ENCODE measurements at places on chromosomes 6 and 20.

DNA sequence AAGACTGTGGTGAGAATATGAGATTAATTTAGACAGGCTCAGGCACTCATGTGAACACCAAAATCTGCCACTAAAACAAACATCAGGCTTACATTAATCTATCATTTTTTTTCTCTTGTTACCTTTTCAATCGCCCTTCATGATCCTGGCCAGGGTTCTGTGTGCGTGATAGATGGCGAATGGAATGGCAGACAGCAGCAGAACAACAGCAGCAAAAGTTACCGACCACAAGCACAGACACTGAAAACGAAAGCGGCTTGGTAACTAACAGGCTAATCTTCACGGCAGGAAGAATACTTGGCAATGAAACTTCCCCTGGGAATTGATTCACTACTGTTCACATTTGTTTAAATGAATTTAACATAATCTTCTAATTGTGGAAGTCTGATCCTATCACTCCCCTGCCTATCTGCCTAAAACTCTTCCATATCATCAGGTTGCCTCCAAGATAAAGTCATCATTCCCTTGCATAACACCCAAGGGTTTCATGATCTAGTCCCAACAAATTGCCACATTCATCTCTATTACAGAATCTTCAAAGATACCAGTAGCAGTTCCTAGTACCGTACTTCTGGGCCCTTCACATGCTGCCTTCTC lies 28.7 kb downstream of the PTPRK start:
- no peak for DNase-seq

- DNase-seq = no peak
These were observed 60.1 kb upstream of the KCNG1 start for GRCh38 chr20:51082988-51083387.

DNA sequence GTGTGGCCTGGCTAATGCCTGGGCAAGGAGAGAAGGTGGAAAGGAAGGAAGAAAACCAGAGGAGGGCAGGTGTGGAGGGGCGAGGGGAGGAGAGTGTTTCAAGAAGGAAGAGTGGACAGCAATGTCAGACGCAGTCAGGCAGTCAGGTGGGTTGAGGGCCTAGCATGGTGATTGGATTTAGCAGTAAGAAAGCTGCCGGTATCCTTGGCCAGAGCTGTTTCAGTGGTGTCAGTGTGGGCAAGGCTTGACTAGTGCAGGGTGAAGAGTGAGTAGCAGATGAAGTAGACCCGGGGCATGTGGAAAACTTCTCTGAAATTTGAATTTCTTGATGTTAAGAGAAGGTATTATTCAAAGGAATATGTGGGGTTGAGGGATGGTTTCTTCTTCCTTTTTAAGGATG lies 27.0 kb downstream of the SNX9 start:
- DNase-seq = no peak

GRCh38 chr20:4088766-4089165 lies 73.4 kb upstream of the RNF24 start:
- DNase-seq = no peak

- DNase-seq = no peak
These were observed 91.1 kb downstream of the ATXN1 start for GRCh38 chr6:16670183-16670582.

GRCh38 chr6:19902201-19902600 lies 65.0 kb downstream of the ID4 start:
- no peak for DNase-seq

- no peak for DNase-seq
These were observed 167.7 kb downstream of the SIM1 start for GRCh38 chr6:100296810-100297544.

- no peak for DNase-seq
These were observed 32.3 kb upstream of the AFDN start for GRCh38 chr6:167794161-167795157.

GRCh38 chr6:63058601-63059000 lies 152.7 kb upstream of the FKBP1C start:
- DNase-seq = no peak

- no peak for DNase-seq
These were observed 1.8 kb downstream of the SERPINB6 start for GRCh38 chr6:2969549-2969948.

GRCh38 chr6:134517868-134518267 lies 200.0 kb upstream of the SGK1 start:
- no peak for DNase-seq

- no peak for DNase-seq
These were observed 11.4 kb upstream of the TBX18 start for GRCh38 chr6:84775751-84776150.

DNA sequence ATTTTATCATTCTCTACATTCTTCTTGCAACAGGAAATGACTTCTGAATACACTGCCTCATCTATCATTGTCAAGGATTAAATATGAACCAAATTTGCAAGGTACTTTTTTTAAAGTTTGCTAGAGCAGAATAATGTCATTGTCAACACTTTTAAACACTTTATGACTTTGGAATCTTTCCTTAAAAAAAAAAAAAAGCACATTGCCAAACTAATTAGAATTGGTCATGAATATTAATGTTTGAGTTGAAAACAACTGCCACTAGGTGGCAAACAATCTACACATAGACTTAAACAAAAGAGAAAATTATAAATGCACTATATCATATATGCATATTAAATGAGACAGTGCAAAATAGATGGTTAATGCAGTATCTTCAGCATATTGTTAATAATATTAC lies 32.5 kb upstream of the TMEM244 start:
- no peak for DNase-seq

- DNase-seq = no peak
These were observed 406.7 kb downstream of the LMBRD1 start for GRCh38 chr6:69390125-69390524.

GRCh38 chr20:58800134-58800871 lies 50.4 kb downstream of the GNAS-AS1 start:
- no peak for DNase-seq

DNA sequence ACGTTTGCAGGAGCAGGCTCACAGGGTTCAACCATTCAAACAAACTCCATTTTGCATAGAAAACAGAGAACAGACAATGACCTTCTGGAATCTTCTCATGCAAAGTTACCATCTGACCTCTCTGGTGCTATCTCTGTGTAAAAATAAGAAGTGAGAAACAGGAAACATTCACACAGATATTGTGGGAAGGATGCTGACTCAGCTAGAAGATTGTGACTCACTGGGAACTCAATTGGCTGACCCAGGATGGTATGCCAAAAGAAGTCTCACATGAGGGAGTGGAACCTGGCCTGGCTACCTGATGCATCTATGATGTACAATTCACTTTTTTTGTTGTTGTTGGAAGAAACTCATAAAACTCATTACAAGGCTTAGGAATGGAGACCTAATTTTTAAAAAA lies 61.1 kb upstream of the TBX18 start:
- no peak for DNase-seq

DNA sequence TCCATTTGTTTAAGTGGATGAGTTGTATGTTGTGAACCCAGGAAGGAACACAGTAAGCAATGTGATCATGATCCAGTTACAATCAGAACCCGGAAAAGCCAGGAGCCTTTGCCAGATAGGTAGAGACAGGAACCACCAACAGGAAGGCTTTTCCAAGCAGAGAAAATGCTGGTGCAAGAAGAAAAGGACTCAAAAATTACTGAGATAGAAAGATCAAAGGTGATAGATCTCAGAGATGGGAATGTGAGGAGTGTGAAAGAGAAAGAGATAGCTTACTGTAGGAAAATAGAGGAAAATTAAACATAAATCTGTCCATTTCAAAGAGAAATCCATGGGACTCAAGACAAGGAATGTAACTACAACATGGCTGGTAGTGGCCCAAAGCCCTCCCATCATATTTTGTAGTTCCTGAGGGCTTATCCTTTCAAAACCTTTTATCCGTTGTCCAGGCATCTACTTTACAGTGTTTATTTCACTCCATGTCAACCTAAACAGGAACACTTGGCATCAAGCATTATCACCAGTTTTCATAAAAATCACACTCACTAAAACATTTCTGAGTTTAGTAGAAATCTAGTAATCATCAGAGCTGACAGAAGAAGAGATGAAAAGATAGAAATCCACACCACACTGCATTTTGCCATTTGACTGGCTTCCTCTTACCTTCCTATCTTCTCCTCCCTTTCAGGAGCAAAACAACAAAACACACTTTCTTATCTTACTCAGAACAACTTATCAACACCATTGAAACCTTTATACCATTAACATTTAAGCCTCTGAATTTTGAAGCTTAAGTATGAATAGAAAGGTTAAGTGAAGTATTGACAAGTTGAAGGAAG lies 44.5 kb upstream of the STXBP5 start:
- DNase-seq = no peak

- DNase-seq = no peak
These were observed 10.1 kb downstream of the HMGCLL1 start for GRCh38 chr6:55568808-55569439.

DNA sequence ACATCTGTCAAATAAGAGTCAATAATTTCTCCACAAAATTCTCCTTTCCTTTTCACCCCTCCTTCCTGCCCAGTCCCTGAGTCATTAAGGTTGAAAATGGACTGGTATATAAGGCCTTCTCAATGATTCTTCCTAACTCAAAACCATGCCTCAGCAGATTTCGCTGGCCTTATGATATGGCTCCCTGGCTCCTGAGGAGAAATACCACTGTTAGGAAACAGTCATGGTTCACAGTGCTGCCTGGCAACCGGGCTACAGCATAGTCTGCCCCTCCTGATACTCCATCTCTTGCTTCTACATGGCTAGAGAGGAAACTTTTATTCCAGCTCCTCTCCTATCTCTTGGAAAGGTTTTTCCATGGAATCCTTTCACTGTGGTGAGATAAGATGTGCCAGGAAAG lies 4.7 kb downstream of the UBE2J1 start:
- no peak for DNase-seq

GRCh38 chr6:55496201-55496600 lies 82.8 kb downstream of the HMGCLL1 start:
- no peak for DNase-seq

GRCh38 chr6:100876251-100876650 lies 4.9 kb downstream of the ASCC3 start:
- no peak for DNase-seq

GRCh38 chr6:140225701-140226436 lies 851.4 kb upstream of the CITED2 start:
- no peak for DNase-seq

- DNase-seq = no peak
These were observed 1260.8 kb upstream of the GJE1 start for GRCh38 chr6:140871911-140872310.

GRCh38 chr6:118306392-118307238 lies 241.5 kb upstream of the PLN start:
- no peak for DNase-seq

DNA sequence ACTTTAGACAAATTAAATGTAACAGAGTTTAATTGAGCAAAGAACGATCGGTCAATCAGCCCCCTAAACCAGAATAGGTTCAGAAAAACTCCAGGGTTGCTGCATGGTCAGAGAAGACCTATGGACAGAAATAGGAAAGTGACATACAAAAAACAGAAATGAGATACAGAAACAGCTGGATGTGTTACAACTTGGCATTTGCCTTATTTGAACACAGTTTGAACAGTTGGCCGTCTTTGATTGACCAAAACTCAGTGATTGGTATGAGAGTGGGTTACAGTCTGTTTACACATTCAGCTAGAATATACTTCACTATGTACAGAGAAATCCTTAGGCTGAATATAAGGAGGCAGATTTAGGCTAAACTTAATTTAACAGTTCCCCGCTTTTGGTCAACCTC lies 19.9 kb downstream of the SRSF6 start:
- DNase-seq = no peak

DNA sequence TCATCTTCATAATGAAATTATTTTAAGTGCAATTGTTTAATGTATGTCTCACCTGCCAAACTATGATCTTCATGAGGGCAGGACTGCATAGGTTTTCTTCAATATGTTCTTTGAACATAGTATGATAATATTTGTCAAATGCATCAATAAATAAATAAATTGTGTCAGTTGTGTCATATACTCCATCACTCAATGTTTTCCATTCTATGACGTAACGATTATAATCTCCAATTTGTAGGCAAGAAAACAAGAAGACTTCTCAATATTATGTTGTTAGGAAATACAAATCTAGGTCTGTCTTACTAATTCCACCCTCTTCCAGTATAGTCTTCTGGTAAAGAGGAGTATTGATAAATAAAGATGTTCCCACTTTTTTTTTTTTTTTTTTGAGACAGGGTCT lies 858.1 kb downstream of the MAFB start:
- DNase-seq = no peak

- no peak for DNase-seq
These were observed 169.8 kb downstream of the SAMD5 start for GRCh38 chr6:147678253-147678652.

GRCh38 chr6:124205921-124206320 lies 402.3 kb downstream of the NKAIN2 start:
- DNase-seq = no peak

DNA sequence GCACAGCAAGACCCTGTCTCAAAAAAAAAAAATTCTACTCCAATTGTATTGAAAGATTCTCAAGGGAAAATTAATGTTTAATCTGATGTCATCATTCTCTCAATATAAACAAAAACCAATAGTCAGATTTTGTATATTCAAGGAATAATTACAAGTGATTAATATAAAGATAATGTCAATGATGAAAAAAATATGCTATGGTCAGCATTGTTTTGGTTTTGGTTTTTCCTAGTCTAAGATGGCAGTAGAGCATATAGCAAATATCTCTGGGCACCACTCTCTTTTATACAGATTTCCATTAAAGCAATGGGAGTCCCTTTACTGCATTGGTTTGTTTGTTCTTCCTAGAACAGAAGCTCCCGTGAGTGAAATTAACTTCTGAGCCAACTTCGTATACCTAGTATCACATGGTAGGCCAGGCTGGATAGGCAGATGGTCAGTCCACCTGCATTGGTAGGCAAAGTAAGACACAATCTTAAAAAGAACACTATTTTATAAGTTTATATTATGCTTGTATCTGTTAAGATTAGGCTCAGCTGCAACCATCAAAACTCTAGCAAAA lies 523.8 kb upstream of the JARID2 start:
- no peak for DNase-seq

- DNase-seq = no peak
These were observed 63.7 kb upstream of the CD2AP start for GRCh38 chr6:47413752-47414422.

DNA sequence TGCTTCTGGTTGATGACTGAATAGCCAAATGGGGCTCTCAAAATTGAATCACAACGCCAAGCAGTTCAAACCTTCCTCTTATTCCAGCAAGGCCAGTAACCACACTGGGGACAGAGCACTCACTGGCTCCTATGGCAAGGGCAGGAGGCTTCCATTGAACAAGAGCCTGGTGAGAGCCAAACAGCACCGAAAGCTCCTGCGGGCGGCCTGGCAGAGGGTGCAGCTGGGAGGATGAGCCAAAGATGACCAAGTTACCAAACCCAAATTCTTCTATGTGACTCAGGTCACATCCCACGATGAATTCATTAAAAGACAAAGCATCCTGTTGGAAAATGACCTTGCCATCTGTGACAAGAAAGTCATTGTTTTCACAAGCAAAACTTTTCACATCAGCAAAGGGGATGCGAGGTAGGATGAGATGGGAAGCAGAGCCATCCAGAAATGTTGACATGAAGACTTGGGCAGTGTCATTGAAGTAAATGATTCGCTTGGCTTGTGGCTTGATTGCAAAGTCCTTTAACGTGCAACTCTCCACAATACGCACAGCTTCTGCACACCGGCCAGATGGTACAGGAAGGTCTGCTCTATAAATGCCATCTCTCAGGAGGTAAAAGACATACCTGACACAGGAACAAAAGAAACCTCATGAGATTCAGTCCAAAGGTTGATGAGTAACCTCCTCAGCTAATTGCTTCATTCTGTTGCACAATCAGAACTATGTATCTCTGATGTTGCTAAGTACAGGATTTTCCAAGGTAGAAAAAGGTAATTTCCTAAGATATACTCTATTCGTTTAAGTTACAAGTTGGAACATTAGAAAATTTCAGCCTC lies 36.3 kb downstream of the ROS1 start:
- DNase-seq = no peak

GRCh38 chr20:48686238-48687116 lies 141.3 kb downstream of the PREX1 start:
- DNase-seq = no peak

Measured in WTC11 (cell line).